ENCODE measurements at places on chromosomes 5 and 9. TPM values are rescaled to one million over a fixed set of nuclear protein-coding genes. Genes with fewer than 3 reads are reported as not detected.

The SPINK13 gene
- total RNA-seq: 0.58 TPM

The PCDHB9 gene
- not detected for total RNA-seq

The SLC31A1 gene
- 15.4 TPM for total RNA-seq

The TRPM3 gene
- total RNA-seq: not detected

The PDZD2 gene
- 1.8 TPM for total RNA-seq

The TAF11L5 gene
- not detected for total RNA-seq

DNA sequence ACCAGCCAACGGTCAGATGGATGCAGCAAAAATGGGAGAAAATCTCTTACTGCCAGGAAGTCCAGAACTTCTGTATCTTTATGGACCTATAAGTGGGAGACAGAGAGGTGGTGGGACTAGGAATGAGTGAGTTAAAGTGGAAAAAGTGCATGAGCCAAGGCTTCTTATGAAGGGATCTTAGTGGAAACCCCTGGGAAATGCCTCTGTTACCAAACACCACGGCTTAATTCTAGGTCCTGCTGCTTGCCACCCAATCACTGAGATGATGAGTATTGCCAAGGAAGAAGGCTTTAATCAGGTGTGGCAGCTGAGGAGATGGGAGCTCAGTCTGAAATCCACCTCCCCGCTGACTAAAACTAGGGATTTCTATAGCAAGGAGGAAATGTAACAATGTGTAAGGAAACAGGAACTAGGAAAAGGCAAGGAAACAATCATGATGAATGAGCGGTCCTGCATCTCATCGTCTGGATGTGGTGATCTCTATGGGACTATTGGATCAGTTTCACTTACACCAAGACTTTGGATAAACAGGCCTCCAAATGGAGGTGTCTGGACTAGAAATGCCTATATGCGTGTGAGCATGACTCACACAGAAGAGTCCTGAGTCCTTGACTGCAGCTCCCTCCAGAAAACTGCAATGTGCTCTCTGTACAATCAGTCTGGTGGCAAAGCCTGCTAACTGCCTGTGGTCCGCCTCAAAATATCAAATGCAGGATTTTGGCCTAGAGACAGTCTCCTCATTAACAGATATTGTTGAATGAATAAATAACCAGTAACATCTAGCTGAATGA, 98.2 kb upstream of the PRR16 start:
- no peak for DNase-seq

DNA sequence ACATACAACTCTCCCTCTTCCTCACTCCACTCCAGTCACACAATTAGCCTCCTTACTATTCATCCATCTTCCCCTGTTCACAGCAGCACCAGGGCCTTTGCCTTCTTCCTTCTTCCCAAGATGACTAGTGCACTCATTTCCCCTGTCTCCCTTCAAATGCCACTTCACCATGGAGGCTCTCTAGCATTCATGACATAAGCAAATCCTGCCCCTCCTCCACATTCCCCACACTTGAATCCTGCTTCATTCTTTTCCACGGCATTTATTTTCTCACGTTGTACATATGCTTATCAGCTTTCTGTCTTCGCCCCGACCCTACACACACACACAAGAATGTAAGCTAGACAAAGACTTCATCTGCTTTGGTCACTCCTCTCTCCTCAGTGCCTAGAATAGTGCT, 133.3 kb downstream of the CDK5RAP2 start:
- DNase-seq: no peak

GRCh38 chr5:66494437-66494836, 101.8 kb upstream of the MAST4 start:
- DNase-seq: no peak

GRCh38 chr5:98111686-98112085, 661.8 kb upstream of the RGMB start:
- DNase-seq: no peak

GRCh38 chr5:154365823-154366222, 80.0 kb upstream of the SAP30L start:
- no peak for DNase-seq

DNA sequence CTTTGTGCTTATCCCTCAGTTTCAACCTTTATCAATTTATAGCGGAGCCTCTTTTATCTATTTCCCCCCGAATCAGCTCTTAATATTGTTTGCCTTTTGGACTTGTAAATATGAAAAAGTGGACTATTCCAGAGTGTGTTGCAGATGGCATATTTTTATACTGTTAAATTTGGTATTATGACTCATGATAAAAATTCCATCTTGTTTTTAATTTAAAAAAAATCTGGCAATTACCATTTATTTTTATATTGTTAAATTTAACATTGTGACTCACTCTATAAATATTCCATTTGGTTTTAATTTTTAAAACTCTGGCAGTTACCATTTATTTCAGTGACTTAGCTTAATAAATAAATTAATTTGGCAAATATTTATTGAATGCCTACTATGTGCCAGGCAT, 37.5 kb downstream of the RBM27 start:
- no peak for DNase-seq

DNA sequence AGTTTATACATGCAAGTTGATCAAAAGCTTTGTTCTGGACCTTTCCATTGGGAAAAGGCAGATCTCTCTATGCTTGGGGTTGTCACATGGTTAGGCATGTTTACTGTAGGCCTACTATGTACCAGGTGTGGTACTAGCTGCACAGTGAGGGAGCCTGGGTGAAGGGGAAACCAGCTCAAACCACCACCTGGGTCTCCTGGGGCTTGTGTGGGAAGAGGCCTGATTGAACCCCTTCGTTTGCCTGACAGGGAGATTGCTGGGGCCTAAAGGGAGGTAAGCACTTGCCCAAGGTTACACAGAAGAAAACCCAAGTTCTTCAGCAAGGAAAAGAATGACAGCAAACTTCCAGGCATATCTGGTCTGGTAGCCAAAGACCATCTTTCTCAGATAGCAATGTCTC, 145.9 kb downstream of the MELK start:
- DNase-seq: no peak

DNA sequence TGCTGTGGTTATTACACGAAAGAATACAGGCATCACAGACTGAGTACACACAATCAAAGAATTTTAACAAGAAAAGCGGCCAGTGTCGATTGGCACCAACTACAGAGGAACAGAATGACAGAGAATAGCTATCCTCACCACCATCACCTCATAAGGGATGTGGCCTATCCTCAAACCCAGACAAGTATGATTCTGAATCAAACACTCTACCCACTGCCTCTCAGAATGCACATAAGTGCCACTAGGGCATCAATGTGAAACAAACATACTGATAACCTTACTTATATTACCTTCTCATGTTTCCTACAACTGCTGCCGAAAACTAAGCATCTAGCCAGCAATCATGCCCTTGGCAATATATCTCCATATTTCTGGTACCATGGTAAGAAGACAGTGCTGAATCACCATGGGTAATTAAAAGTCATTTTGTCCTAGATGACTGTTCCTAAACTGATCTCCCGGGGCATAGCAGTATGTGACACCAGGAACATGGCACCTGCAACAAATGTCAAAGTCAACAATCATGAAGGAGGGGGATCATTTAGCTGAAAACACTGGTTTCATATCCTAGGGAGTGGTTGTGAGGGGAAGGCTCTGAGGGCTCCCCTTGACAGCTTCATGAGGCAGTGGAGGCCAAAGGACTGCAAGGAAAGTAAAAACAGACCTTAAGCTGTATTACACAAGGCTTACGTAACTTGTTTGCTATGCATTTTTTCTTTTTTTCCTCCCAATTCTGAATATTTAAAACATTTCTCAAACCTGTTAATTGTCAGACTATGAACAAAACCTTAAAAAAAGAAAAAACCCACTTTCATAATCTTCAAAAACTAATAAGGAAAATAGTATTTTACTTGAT, 88.3 kb downstream of the LHFPL2 start:
- no peak for DNase-seq

GRCh38 chr9:37425298-37425752, 2.8 kb downstream of the GRHPR start:
- no peak for DNase-seq

- no peak for DNase-seq
Measured at GRCh38 chr5:120512068-120512467, 48.0 kb downstream of the PRR16 start.

DNA sequence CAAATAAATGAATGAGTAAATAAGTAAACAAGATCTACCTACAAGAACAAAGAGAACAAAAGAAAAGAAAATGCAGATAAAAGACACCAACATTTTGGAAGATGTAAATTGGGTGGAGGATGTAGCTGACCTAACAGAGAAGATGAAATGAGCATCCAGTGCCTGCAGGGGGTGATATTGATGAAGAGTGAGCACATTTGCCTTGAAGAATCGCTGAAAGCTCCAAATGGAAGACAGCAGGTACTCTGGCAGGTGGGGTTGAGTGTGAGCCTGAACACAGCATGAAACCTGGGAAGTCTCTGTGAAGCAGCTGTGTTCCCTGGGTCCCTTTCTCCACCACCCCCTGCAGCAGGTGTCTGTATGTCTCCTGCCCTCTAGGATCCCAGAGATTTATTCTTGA, 125.6 kb downstream of the NXNL2 start:
- DNase-seq: no peak

All from epithelial cell of proximal tubule (primary cell).